ENCODE measurements at places on chromosomes 5 and 9.

- no peak for DNase-seq
Measured at GRCh38 chr5:141919218-141920119, 4.2 kb upstream of the DELE1 start.

DNA sequence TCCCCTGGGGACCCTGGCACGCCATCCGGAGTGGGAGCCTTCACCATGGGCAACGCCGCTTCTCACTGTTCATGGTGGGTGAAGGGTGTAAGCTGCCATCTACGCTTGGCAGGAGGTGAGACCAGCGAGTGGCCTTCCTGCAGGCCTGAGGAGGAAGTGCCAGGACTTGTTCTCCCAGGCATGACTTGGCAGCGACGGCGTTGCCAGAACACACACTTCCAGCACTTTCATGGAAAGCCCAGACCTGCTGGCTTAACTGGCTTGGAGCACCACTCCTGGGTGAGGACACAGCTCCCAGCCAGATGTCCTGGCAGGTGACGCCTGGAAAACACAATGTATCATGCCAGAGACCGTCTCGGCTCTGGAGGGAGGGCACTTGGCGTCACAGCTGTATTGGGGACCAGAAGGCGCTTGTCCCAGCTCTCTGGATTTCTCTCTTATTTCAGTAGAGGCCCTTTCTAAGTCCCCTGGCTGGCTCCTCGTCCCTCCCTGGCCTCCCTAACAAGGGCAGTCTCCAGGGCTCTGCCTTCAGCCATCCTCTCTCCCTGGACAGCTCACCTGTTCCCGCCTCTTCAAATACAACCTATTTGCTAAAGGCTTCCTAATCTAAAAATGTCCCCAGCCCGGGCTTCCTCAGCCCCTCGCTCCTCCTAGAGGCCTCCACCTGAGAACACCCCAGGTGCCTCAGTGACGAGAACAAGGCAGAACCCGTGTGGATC, 188.3 kb downstream of the OLFM1 start:
- DNase-seq, result no peak

DNA sequence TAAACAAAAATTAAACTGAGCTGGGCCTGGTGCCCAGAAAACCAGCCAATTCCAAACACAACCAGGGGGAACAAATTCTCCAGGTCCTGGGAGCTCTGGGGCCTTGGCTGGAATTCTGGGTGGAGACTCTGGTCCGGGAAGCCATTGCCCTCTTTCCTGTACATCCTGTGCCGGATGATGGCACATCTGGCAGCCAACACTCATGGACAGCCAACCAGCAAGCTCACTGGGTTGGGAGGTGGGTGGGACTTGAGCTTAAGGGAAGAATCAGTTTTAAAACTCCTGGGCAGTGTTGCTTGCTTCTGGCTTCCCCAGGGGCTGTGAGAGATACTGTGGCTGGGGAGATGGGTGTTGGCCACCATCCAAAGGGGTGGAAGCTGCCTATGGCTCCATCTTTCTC, 56.1 kb downstream of the PCDH1 start:
- DNase-seq, result peak; percentile 79

GRCh38 chr9:71764463-71764862, 3.9 kb downstream of the CEMIP2 start:
- no peak for DNase-seq

GRCh38 chr5:40273936-40274335, 405.8 kb upstream of the PTGER4 start:
- no peak for DNase-seq

DNA sequence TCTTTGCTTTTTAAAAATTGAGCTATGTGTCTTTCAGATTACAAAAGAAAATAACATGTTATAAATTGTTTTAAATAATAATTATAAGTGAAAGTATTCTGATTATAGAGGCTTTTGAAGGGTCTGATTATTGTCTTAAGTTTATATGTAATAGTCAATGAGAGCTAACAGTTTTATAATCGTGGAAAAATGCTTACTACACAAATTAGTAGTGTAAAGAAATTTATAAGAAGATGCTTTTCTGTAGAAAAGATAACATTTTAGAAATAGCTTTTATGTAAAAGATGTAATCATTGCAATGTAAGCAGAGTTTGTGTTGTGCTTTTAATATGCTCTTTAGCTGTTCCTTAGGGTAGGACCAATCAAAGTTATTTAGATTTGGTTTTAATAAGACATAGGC, 18.6 kb downstream of the RBM27 start:
- no peak for DNase-seq

- no peak for DNase-seq
Measured at GRCh38 chr5:68002836-68003235, 212.7 kb upstream of the PIK3R1 start.

DNA sequence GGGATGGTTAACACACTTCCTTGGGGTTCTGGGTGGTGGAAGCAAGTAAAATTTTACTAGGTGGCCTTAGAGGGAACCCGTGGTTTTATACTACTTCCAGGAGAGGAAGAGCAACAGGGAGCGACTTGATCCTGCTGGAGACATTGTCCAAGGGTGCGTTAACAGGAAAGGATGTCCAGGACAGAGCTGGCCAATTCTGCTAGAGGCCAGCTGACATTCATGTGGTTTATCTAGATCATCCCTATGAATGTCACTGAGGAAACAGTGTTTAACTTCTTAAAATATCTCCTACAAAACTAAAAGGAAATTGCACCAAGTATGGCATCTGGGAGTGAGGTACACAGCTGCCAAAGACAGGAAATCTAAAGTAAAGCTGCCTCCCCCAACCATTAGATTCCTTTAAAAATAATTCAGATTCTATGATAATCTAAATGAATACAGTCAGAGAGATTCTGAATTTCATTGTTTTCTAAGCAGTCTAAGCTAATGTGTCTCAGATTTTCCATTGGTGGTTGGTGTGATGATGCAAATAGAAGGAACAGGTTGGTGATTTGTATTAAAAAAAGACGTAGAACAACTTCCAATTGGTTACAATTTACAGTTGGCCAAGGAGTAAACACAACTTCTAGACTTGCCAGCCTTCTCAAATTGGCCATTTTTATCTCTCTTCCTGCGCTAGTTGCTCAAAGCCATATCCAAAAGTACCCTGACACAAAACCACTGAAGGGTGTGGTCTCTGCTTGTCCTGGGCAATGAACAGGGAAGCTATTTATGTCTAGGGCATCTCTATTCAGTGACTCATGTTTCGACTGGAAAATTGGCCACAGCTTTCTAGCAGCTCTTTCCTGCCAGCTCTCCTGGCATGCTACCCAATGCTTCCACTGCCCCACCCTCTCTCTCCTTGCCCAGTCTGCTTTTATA, 574.7 kb upstream of the MEF2C start:
- DNase-seq, result peak; percentile 66

DNA sequence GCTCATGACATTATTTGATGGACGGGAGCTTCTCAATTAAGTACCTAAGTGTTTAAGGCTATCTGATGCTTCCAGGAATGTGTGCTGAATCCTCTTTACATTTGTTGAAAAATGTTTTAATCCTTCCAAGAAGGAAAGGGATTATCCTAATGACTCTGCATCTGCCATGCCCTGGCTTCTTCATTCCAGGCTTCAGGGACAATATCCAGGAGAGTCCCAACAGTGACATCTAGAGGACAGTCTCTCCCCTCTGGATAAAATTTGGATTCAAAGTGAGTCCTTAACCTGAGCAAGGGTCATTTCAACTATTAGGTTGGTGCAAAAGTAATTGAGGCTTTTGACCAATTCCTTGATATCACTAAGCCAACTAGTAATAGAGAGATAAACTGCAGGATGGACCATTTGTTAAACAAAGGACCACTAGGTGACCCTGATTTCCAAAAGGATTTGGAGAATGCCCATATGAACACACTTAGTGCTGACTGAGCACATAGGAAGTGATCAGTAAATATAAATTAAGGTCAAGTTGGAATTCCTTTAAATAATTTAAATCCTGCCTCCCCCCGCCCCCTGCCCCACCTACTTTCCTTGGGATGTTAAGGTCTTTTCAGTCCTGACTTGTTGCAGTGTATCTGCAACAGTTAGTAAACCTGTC, 19.1 kb downstream of the TNFSF8 start:
- DNase-seq, result peak; percentile 70

DNA sequence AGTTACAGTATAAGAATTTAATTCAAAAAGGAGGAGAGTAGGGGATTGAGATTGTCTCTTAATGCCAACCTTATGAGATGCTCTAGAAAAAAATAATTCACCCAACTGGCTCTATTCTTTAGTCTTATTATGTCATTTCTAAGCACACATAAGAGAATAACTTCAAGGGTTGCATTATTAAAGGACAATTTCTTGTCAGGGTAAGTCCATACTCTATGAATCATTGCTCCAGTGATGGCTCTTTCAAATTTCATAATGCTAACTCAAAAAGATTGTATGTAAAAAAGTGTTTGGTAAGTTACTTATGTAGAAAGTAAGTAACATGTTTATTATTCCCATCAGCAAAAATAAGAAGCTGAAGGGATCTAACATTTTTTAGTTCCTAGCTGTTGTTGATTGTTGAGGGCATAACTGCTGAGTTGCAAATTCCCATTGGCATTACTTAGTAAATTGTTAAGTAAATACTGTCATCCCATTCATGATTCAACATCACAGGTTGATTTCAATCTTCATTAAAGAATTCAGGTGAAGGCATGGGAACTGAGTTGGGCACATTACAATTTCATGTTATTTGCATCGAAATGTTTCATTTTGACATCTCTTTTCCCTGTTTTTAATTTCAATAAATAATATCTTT, 28.6 kb downstream of the ALDH1A1 start:
- peak; percentile 17 for DNase-seq

DNA sequence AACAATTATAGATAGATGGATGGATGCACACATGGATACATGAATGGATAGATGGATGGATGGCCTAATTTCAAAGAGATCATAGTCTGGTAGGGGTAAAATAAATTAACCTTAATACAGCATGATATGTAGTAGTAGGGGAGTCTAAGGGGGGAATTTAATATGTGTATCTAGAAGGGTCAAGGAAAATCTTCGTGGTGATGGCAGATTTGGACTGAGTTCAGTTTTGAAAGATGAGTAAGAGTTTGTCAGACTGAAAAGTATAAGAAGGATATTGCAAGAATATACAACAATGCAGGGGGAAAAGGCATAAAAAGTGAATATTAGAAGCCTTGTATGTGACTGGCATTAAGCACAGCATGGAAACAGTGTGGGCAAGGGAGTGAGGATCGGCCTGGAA, 98.7 kb downstream of the ZNF462 start:
- no peak for DNase-seq

All from cardiac fibroblast (primary cell).